ENCODE measurements at places on chromosomes 12 and 14.

DNA sequence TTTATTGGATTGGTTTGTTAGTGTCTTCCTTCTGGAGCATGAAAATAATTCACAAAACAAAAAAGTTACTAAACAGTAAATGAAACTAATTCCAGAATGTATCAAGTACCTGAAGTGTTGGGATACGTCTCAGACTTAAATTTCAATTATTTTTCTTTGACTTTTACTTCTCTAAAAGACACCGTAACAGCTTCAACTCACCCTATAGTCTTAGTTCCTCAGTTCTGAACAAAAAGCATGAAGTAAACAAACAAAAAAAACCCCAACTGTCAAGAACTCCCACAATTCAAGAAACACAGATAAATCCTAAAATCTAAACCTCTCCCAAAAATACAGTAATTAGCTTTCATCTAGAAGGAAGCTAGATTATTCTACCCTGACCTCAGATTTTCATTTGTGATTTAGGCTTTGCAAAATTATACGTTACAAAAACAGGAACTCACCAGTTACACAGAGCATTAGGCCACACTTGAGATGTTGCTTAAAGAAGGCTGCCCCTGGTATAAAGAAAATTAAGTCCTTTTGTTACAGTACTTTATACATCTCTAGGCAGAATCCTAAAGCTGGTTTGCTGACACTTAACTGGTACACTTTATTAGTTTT lies 10.2 kb downstream of the HEATR5A start:
- no peak for DNase-seq

DNA sequence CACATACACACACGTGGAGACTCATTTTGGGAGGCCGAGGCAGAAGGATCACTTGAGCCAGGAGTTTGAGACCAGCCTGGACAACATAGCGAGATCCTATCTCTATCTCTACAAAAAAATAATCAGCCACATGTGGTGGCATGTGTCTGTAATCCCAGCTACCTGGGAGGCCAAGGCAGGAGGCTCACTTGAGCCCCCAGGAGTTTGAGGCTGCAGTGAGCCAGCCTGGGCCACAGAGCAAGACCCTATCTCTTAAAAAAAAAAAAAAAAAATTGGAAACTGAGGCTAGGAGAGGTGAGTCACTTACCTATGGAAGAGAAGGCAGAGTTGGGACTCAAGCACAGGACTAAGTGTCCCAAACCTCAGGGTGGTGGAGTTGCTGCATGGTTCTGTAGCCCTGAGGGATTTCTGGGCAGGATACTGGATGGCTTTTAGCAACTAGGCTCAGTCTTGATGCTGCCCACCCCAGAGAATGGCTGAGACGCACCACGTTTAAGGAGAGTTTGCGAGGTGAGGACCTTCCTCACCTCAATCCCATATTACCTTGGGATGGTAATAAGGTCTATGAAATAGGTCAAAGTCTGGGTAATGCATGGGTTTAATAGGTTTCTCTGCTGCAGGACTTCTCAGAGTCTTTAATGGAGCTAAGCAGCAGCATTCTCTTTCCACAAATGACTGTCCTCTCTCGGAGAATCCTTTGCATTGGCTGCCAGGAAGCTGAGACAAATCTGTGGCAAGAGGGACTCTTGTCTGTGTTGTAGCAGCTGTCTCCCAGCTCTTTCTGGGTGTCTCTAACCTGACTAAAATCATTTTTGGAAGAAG lies 35.6 kb downstream of the SH2B3 start:
- DNase-seq, result no peak

GRCh38 chr12:105289114-105289904 lies 41.2 kb upstream of the C12orf75 start:
- DNase-seq, result no peak

GRCh38 chr14:67313153-67313552 lies 46.5 kb downstream of the ATP6V1D start:
- DNase-seq, result no peak

- peak; percentile 58 for DNase-seq
These were observed 24.5 kb downstream of the GPRC5D start for GRCh38 chr12:12927211-12928079.

DNA sequence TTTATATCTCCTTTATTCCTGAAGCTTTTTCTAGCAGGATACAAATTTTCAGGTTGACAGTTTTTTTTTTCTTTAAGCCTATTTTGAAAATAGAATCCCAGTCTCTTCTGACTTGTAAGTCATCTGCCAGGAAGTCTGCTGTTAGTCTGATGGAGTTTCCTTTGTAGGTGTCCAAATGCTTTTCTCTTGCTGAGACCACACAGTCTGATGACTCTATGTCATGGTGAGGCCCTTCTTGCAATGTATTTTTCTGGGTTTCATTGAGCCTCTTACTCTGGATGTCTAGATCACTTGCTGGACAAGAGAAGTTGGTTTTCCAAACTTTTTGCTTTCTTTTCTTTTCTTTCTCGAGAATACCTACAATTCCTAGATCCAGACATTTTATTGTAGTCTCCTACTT lies 30.6 kb downstream of the USP15 start:
- no peak for DNase-seq

- no peak for DNase-seq
These were observed 242.4 kb downstream of the TMEM117 start for GRCh38 chr12:44078273-44078672.

DNA sequence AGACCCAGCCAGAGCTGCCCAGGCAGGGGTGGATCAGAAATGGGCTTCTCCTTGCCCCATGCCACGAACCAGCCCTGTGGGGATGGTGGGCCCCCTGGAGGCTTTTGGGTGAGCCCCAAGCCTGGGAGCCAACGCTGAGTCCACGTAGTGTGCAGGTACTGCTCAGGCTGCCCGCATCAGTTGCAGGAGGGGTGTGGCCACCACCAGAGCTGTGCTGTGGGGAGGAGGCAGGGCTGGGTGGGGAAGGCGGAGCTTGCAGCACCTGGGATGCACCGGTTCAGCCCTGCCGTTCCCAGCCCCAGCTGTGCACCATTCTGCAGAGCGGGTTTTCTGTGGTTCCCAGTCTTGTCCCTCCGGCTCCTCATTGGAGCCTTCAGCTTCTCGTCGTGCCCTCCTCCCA lies 36.3 kb downstream of the IL31 start:
- no peak for DNase-seq

- DNase-seq, result no peak
These were observed 15.9 kb downstream of the CACNA1C start for GRCh38 chr12:2068653-2069052.

DNA sequence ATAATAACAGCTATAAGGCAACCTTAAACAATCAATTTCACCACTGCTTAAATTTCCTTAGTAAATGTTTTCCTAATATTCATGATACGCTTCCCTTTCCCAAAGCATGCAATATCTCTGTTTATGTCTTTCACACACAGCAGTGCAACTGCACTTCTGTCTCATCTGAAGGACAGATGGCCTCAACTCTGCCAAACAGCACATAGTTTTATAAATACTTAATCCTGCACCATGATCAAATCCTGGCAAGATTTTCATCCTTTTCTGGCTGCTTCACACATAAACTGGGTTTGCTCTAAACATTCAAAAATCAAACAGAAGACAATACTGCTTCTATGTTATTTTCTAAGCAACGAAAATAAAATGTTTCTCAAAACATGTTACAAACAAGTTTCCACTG lies 266.3 kb downstream of the ITPR2 start:
- DNase-seq, result no peak

DNA sequence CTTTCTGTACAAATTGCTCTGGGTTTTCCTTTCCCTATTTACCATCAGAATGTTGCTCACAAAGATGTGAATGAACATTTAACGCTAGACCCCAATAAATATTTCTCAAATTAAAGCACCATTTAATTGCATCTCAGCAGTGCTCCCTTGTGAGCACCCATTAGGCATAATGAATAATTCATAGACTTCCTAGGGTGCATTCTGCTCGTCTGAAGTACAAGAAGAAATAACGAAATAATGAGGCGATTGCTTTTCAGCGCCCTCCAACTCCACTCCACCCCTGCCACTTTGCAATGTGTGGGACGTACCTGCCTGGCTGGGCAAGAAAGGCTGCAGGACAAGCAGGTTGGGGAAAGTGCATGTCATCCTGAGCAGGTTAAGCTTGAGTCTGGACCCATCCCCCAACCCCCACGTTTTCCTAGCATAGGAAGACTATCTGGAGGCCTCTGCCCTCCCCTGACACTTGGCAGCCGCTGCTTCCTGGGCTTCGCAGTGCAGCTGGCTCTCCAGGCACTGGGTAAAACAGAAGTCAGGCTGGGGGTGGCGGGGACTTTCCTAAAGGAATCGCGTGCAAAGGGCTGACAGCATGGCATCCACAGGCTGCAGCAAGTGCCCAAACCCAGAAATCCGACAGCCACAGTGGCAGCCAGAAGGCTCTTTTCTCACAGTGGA lies 253.7 kb downstream of the DUSP6 start:
- no peak for DNase-seq

DNA sequence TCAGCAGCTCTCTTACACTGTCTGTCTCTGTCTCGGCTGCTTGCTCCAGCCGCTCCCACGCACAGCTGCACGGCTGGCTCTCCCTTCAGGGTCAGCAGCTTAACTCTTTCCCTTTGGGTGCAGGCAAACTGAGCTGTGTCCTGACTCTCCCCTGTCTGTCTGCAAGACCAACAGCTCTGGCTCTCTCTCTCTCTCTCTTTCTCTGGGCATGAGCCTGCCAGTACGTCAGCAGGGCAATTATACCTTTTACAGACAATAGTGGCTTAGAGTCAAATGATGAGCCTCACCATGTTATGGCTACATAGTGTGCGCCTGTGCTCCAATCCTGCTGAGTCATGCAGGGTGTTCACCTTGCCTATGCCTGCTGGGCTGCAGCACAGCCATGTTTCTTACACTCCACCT lies 120.5 kb upstream of the DDHD1 start:
- DNase-seq, result no peak

GRCh38 chr12:119008691-119009221 lies 27.4 kb downstream of the SRRM4 start:
- DNase-seq, result peak; percentile 93

DNA sequence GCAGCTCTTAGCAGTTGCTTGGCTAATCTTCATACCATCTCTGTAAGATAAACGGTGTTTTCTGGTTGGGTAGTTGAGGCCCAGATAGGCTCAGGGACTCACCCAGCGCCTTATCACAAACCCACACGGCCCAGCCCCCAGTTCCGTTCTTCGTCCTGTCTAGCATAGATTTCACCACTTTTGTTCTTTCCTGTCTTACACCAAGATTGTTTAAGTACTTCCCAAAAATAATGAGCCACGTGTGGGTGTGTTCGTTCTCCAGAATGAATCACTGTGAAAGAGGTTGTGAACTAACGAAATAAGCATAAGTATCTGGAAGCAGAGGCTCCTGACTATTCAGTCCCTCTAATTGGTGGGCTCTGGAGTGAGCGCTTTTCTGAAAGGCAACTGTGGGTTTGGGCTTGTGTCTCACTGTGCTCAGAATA lies 21.4 kb downstream of the ACVR1B start:
- no peak for DNase-seq

GRCh38 chr12:113612076-113612728 lies 140.5 kb upstream of the LHX5 start:
- no peak for DNase-seq

Data from NCI-H1694 treated with DMSO at 0.1 percent for 48 hours (cell line).